ENCODE measurements at places on chromosomes 4 and X.

DNA sequence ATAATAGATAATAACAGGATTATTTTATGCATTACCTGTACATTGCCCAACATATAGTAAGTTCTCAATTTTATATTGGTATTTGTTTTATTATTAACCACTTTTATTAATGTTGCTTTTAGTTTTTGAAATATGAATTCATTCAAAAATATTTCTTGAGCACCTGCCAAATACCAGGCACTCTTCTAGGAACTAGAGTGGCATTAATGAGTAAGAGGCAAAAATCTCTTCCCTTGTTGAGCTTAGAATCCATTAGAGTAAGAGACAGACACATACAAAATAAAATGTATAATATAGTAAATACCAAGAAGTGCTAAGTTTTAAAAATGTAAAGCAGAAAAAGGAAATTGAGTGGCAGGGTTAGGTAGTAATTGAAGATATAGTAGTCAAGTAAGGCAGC, 45.8 kb downstream of the TET2 start:
- peak; percentile 51 for DNase-seq

GRCh38 chr4:88900432-88900831, 156.6 kb downstream of the FAM13A start:
- DNase-seq: peak; percentile 67

- peak; percentile 55 for DNase-seq
These were observed 854 bp downstream of the RNF113A start for GRCh38 chrX:119870626-119871131.

DNA sequence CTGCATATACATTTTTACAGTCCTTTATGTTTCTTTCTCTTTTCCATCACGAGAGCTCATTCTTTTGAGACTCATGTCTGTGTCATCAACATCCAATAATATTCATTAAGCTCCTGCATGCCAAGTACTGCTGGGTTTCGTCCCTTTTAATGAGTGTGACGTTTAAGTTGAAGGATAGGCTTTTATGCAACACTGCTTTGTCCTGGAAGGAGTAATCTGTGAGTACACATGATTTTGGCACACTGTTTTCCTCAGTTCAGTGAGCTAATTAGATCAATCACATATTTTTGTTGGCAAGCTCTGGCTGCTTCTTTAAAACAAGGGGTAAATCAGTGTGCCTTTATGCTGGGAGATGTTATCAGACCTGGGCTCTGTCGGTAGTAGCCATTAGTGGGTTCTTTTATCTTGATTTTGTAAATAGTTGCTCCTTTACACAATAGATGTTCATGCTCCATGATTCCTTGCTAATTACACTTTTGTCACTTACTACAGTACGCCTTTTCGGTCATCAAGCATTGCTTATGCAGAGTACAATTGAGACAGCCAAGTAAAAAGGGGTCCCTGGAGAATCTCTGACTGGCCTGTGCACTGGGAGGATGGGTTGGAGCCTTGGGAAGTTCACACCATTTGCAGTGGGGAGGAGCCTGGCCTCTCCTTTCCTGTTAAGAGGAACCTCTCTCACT, 132.6 kb downstream of the FHIP1A start:
- peak; percentile 26 for DNase-seq

DNA sequence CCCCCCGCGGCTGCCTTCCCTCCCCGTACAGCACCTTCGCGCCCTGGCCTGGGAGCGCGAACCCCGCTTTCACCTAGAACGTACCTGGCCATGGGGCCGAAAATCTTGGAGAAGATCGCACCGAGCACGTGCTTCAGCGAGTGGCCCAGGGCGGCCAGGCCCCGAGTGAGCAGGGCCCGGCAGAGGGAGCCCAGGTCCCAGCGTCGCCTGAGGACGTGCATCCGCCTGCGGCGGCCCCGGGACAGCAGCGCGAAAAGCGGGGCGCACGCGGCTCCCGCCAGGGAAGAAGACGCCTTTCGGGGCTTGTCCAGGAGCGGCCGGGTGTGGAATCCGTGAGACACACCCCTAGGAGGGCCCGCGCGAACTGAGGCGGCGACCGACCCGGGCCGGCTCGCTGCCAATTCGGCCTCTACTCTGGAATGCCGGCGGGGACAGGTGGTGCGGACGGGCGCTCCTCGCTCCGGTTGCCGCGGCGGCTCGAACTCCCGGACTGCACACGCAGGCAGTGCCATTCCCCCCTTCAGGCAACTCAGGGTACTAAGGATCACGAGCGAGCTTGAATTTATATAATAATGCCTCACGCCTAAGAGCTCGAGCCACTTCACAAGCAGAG, at the start of gene HS6ST2:
Gene HS6ST2 (minus strand): TSS at position 539 of the 613 bp plus-strand sequence.
- DNase-seq: no peak

Measured in fibroblast of skin of scalp (primary cell).